Peyer's patch (tissue), 4 donors: ENCODE measurements at places on chromosomes 7 and 10.

- DNase-seq = no peak
Measured at GRCh38 chr10:1255118-1255517, 198.9 kb downstream of the WDR37 start.

DNA sequence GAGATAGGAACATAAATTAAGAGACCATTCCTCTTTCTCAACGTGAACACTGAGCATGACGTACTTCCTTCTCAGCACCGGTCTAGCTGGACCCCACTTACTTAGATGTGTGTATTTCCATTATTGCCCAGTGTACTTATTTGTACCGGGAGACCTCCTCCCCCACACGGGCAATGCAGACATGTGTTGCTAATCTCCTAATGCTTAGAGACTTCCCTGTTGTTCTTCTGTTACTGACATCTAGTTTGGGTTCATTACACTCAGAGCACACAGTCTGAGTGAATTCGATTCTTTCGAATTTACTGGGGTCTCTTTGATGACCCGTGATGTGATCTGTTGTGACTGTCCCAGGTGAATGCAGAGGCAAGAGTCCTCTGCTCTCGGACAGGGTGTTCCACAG is 260.0 kb downstream of the MAD1L1 start:
- DNase-seq = no peak

DNA sequence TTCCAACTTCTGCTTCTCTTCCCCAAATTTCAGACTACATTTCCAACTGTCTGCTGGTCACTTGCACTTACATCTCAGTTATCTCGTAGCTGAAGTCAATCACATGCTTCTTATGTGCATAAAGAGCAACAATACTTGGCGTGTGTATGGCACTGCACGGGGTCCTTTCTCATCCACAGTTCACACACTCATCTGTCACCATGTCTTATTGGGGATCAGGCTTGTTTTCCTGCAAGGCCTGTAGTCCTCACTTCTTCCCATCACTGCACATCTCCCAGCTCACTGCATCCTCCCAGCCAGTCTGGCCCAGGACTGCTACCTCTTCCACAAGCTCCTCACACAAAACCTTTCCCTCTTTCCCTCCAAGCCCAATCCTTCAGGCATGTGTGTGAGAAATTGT is 35.3 kb downstream of the NUDCD3 start:
- DNase-seq = no peak

DNA sequence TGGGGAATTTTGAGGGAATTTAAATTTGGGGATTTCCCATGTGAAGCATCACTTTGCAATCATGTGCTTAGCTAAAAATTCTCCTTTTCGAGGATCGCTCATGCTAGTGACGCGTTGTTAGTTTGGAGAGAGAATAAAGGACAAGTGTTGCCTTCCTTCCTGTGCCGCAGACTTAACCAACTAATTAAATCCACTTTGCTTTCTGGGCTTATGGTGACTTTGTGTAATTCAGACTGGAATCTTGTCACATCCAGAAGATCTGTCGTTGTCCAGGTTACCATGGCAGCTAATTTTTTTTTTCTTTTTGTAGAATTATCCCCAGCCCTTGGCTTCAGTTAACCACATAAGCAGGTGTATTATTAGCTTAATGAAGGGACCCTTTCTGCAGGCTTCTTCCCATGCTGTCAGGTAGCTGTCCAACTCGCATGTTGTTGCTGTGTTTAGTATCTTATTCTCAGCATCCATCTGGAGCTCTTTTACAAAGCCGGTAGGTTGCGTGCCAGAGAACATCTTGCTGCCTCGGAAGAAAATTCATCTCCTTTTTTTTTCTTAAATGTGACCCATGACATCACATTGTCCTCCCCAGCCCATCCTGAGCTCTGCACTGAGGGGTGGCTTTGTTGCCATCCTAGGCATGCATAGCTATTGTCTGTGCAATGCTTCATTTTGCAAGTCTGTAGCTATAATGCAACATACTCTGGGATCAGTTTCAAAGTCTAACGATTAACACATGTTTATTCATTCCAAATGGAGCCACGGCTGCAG is 47.2 kb upstream of the NRP1 start:
- DNase-seq = no peak
